ENCODE measurements at places on chromosomes 11 and 22. TPM values are rescaled to one million over a fixed set of nuclear protein-coding genes. Genes with fewer than 3 reads are reported as not detected.

CHEK1 gene
- 1.1 TPM for total RNA-seq

ACTN3 gene
- total RNA-seq: not detected

GPHA2 gene
- total RNA-seq: not detected

RFPL2 gene
- not detected for total RNA-seq

FBXO3 gene
- 61.8 TPM for total RNA-seq

CHADL gene
- total RNA-seq: 9.9 TPM

MRGPRF gene
- total RNA-seq: 3.4 TPM

MUC5AC gene
- total RNA-seq: not detected

DNA sequence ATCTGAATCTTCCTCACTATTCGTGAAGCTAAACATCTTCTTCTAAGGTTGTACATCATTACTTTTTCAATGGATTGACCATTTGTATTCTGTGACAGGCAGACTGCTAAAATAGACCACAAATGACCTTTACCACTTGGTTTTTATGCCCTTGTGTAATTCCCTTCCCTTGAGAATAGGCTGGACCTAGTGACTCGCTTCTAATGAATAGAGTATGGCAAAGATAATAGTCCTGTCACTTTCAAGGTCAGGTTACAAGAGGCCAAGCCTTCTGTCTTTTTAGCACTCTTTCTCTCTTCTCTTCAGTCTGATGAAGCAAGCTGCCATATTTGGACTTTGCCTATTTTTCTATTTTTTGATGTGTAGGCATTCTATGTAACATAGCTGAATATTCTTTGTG, 492.9 kb downstream of the SOX6 start:
- DNase-seq: no peak

- DNase-seq: no peak
Observed at GRCh38 chr11:107824668-107825369, 33.8 kb downstream of the SLC35F2 start.

GRCh38 chr11:66641834-66642233, 3.3 kb downstream of the RBM4 start:
- DNase-seq: no peak

DNA sequence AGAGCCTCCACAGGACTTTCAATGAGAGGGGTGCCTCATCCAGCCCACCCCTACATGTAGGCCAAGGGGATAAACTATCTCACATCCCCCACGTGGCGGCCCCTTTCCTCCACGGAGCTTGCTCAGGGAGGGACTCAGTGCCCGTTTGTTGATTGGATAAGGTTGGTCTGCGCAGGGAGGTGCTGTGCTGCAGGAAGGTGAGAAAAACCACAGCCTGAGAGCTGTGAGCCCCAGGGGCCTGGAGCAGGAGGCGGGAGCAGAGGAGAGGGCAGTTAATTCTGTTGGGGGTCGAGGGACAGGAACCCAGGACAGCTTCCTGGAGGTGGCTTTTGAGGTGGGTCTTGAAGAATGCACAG, 31.9 kb upstream of the ATXN10 start:
- DNase-seq: no peak

- peak; percentile 100 for DNase-seq
Observed at GRCh38 chr11:65615229-65615949, at the start of gene PCNX3. PCNX3 (plus strand) TSS chr11:65615776; CDS start chr11:65616312, 536 bp downstream.

- no peak for DNase-seq
Observed at GRCh38 chr22:37165940-37166674, 16.4 kb upstream of the IL2RB start.

DNA sequence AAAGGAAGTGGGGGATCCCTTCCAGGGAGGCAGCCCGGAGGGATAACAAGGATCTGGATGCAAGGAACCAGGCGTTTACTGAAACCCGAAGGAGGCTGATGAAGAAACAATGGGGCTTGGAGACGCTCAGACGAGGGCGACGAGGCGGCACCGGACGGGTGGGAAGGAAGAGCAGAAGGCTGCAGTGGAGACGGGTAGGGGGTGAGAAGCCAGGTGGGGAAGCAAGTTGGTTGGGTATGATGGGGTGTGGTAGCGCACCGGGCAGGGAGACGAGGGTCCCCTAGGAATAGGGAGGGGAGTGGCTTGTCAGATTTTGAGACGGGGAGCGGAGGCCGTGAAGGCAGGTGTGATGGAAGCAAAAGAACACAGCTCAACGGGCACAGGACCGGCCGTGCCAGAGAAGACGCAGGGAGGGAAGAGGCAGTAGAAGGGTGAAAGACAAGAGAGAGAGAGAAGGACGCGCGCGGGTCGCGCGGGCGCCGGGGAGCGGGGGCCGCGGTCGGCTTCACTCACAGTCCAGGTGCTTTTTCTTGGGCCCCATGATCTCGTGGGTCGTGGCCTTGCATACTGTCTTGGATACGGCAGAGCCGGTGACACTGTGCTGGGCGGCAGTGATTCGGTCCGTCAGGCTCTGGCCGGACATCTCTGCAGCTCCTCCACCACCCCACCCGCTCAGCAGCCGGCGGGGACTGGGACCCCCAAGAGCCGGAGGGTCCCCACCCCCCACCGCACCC, 579 bp downstream of the PICALM start:
- DNase-seq: peak; percentile 39

DNA sequence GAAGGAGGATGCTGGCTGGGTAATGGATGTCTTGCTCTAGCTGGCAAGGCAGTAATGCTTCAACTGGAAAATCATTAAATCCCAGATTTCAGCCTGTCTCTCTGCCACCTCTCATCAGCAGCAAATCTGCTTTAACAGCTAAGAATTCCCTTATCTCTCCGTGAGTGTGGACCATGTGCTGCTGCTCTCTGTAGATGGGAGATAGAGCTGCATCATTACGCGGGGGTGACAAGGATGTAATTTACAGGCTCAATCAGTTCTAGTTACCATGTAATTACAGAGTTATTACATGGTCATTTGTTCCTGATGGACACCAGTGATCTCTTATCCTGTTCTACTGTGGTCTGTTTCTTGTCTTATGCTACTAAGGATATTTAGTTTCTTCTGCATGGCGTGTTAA, 665.4 kb downstream of the NTM start:
- DNase-seq: no peak

- no peak for DNase-seq
Observed at GRCh38 chr11:49377978-49378377, 169.6 kb upstream of the FOLH1 start.

DNA sequence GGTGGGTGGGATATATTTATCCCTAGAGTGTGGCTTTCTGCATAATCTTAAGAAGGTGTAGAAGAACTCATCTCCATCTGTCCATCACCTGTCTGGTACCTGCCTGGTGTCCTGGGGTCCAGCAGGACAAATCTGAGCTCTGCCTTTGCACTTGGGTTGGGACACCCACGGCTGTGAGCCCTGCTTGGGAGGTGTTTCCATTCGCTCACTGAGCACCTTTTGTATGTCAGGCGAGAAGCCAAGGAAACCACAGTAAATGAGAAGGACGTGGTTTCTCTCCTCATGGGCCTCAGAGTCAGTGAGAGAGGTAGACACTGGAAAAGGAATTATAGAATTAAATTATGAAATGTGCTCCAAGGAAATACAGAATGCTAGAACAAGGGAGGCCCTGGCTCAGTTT, 555.9 kb downstream of the MIAT start:
- no peak for DNase-seq
